ENCODE measurements at places on chromosomes 16 and 17.

GRCh38 chr17:19706791-19707727 lies 9.3 kb downstream of the SLC47A2 start:
- DNase-seq = no peak

GRCh38 chr16:65916995-65917394 lies 449.5 kb upstream of the CDH5 start:
- no peak for DNase-seq

- no peak for DNase-seq
Observed at GRCh38 chr17:1591474-1592090, 29.0 kb upstream of the PITPNA start.

DNA sequence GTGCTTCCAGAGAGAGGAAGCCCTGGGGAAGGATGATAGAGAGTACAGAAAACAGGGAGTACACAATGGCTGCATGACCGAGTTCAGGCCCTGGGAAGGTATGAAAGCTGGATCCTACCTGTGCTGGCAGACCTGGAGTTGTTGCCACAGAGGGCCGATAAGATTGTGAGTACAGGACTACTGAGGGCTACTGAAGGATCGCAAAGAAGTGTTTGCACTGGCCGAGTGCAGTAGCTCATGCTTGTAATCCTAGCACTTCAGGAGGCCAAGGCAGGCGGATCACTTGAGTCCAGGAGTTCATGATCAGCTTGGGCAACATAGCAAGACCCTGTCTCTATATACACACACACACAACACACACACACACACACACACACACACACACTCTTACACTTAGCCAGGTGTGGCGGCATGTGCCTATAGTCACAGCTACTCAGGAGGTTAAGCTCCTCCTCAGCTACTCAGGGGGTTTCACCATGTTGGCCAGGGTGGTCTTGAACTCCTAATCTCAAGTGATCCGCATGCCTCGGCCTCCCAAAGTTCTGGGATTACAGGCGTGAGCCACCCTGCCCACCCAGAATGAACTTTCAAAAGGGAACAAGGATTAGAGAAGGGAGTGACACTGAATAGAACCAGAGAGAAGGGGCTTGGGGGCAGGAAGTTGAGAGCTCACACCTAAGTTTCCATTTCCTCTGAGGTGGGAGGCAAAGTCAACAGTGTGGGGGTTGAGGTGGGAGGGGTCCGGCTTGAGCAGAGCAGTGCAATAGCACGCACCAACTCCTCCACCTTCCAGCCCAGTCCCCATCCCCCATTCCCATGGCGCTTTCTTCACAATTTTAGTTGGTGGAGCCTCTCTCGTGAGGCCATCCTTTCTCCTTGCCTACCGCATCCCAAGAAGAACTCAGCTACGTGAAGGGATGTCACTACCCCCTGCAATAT lies 7.5 kb downstream of the SCIMP start:
- DNase-seq = no peak
